ENCODE measurements at places on chromosomes 6 and 20.
A peak's percentile ranks its signal among the peaks of the same experiment; 100 is the strongest.

DNA sequence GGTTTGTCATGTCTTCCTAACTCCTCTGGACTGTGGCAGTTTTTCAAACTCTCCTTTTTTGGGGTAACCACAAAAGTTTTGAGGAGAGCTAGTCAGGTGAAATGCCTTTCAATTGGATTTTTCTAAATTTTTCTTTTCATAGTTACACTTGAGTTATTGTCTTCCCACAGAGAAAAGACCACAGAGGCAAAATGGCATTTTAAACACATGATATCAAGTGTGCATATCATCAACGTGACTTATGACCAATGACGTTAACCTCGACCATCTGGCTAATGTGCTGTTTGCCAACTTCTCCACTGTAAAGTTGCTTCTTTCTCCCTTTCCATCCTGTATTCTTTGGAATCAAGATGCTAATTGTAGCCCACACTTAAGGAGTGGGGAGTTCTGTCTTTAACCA lies 41.3 kb upstream of the SNAP25 start:
- DNase-seq, result no peak

DNA sequence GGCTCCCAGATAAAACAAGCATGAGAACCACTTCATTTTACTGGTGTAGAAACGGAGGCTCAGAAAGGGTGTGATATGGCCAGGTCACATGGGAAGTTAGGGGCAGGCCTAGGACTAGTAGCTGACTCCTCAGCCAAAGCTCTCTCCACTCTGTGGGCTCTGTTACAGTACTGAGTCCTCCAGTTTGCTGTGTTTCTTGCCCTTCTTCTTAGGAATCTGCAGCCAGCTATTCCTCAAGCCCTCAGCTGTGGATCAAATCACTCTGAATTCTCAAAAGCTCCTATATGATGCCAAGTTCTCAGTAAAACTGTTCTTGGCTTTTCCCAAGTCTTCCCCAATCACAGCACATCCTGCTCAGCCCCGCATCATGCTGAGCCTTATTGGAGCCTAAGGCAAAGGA lies 42.5 kb upstream of the ADGRF1 start:
- no peak for DNase-seq

- DNase-seq, result no peak
Measured at GRCh38 chr6:108330806-108331205, 36.0 kb downstream of the AFG1L start.

GRCh38 chr6:28867086-28867409 lies 56.7 kb downstream of the TRIM27 start:
- no peak for DNase-seq

DNA sequence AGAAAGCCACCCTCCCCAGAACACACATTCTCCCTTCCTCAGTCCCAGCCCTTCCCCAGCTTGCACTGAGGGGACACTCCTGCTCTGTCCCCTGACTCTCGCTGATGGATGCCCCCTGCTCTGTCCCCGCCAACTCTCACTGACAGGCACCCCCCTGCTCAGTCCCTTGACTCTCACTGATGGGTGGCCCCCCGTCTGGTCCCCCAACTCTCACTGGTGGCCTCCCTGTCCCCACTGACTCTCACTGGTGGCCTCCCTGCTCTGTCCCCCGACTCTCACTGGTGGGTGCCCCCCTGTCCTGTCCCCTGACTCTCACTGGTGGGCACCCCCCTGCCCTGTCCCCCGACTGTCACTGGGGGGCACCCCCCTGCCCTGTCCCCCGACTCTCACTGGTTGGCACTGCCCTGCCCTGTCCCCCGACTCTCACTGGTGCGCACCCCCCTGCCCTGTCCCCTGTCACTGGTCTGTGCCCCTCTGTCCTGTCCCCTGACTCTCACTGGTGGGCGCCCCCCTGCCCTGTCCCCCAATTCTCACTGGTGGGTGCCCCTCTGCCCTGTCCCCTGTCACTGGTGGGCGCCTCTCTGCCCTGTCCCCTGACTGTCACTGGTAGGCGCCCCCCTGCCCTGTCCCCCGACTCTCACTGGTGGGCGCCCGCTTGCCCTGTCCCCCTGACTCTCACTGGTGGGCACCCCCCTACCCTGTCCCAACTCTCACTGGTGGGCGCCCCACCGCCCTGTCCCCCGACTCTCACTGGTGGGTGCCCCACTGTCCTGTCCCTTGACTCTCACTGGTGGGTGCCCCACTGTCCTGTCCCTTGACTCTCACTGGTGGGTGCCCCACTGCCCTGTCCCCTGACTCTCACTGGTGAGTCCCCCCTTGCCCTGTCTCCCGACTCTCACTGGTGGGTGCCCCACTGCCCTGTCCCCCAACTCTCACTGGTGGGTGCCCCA lies 60.9 kb downstream of the GINS1 start:
- no peak for DNase-seq

DNA sequence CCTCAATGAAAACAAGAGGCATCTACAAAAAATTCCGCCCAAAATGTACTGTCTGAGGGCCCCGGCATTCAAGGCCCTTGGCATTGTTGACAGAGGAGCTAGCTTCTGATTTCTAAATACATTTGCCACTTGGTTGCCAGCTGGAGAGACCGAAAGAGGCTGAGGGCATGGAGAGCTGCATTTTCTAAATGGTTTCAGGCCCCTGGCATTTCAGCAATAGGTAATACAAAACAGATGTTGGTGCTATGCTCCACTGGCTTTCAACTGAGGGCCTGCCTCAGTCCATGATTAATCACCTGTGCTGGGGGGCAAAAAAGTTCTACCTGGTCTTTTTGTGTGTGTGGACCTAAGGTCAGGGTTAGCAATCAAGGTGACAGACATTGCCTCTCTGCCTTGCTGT lies 79.5 kb upstream of the ISM1 start:
- no peak for DNase-seq

GRCh38 chr6:119161438-119161837 lies 83.0 kb upstream of the FAM184A start:
- DNase-seq, result no peak

DNA sequence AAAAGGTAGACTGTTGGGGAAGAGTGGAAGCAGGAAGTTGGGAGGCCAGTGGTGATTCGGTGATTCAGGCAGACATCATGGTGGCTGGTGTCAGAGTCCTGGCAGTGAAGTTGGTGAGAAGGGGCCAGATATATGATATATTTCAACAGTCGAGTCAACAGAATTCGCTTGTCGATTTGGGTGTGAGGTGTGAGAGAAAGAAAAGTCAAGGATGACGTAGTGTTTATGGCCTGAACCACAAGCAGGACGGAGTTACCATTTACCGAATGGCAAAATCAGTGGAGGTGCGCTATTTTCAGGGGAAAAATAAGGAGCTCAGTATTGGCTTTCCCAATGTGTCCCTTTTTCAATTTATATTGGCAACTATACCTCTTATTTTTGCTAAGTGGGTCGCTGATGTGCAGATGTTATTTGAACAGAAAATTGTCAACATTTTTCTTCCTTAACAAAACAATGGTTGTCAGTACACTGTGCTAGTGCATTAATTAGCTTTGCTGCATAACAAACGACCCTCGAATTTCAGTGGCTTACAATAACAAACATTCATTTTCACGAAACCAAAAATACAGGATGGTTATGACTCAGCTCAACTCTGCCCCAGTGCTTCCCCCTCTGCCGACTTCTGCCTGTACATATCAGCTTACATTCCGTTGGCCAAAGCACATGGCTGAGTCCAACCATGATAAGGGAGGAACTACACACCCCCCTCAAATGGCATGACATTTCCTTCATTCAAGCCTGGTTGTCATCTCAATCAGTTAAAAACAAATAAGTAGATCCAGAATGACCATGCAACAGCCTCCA lies 255.0 kb upstream of the ZFP64 start:
- DNase-seq, result no peak

DNA sequence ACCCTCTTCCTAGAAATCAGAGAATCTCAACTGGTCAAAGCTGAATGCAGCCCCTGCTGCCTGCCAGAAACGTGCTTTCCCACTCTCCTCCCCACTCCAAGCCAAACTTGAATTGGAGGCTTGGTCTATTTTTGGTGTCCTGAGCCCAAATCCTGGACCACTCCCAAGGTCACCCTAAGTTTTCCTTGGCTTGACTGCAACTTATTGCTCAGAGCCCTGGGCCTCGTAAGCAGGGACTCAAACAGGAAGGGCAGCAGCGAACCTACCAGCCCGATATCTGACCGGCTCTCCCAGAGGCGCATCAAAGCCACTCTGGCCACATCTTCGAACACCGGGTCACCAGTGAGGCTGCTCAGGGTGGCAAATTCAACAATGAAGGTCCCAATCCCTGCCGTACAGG lies 12.7 kb downstream of the EDEM2 start:
- DNase-seq, result no peak

DNA sequence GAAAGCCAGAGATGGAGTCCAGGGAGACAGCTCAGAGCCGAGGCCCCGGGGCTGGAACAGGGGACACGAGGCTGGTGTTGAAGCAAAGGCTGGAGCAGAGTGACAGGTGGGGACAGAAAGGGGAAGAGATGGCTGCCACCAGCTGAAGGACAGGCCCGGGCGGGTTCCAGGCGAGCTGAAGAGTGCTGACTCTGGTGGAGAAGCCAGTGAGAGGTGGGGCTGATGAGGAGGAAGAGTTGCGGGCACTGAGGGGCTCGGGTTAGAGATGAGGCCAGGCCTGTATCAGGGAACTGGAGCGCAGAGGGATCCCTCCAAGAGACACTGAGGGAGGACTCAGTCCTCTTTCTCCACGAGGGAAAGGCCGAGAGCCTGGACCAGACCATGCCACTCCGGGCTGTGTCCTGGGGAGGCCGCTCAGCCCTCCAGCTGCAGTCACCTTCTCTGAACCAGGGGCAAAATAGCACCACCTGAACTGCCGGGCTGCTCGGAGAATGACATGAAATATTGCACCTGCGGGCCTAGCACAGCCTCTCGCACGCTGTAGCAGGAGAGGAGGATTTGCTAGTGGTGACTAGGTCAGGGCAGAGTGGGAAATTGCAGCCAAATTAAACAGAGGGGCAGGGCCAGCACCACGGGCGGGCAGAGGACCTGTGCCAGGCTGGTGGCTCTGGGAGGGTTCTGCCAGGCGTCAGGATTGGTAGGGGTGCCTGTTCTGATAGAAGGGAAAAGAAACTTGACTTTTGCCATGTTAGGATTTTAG lies 175.9 kb downstream of the ZDHHC14 start:
- no peak for DNase-seq

DNA sequence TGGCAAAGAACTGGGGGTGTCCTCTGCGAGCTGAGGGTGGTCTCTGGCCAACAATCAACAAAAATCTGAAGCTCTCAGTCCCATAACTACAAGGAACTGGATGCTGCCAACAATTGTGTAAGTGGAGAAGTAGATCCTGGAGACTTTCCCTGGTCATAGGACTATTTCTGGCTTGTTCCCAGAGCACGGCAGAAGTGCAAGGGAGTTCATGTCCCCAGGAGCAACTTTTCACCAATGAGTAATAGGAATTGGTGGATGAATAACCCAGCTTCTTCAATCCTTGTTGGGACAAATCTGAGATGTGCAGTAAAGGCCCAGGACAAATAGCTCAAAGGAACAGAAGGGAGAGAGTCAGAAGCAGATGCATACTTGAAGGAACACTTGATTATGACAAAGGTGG lies 95.5 kb downstream of the QRSL1 start:
- DNase-seq, result no peak

DNA sequence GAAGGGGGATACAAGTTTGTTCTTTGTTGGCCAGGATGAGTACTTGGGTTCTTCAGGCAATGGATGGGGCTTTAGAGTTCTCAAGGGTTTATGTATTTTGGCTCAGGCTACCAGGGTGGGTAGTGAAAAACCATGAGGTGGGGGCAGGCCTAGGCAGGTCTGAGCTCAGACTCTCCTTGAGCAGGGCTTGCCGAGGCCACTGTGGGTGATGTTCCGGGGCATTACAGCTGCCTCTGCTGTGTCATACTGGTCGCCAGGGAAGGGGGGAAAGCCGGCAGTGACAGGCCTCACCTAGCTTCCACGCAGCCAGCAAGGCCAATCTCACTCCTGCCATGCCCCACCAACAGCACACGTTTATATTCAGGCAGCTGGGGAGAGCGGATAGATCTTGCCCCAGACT lies 79.6 kb downstream of the BCKDHB start:
- no peak for DNase-seq

DNA sequence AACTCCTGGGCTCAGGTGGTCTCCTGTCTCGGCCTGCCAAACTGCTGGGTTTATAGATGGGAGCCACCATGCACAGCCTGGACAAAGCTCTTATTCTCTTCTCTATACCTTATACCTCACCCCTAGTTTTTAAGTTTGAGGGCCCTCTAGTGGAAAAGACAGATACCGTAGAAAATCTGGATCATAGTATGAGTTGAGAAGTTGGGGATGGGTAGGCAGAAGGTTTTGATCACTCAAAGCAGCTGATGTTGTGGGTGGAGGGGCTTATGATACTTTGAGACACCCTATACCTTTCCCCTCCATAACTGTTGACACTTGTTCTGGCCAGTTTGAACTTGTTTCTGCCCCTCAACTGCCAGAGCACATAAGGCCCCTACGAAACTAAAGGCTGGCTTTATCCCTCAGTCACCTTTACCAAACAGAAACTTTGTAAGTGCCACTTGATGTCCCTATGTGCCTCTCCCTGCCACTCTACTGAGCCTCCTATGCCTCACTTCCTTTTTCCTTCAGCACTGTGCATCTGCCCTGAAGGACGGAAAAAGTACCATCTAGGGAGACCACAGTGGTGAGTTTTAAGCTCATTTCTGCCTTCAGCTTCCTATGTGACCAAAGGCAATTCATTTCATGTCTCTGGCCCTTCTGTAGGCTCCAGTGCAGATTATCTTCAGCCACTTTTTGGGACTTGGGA lies 28.6 kb downstream of the RALY start:
- DNase-seq, result no peak

DNA sequence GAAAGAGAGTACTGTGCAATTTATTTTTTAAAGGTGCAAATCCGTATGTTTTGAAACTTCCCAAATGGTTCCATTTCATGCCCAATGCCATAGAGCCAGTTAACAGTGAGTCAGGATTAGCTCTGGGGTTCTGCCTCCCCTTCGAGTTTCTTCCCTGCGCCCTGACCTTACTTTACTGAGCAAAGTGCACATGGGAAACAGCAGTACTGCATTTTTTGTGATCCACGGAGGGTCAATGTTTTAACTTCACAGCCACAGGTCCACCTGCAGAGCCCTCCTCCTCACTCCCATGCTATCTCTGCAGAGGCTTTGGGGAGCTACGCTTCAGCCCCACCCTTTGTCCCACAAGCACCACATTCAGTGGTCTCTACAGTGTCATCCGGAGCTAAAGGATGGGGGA lies 44.0 kb upstream of the CNKSR3 start:
- DNase-seq, result no peak

DNA sequence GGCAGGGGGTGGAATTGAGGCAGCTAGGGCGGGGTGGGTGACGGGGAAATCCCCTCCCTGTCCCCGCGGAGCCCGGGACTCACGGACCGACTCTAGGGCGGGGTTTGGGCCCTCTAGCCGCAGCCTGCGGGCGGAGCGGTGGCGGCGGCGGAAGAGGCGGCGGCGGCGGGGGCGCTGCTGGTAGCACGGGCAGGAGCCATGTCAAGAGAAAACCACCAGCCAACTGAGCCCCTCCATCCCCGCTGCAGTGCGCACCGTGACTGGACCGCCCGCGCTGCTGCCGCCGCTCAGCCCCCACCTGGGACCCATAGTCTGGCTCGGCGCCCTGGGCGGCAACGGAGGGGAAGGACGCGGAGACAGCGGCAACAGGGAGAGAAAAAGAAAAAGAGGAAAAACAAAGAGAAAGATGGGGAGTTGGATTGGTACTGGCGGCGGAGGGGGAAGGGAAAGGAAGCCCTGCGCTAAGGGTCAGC lies 1.2 kb upstream of the C6orf62 start:
- DNase-seq, result peak; percentile 63

- DNase-seq, result no peak
Measured at GRCh38 chr6:1226277-1227099, 85.4 kb upstream of the FOXQ1 start.

Measured in activated CD8-positive, alpha-beta memory T cell treated with anti-CD3 and anti-CD28 coated beads for 1 hour (primary cell).